GM13976 (cell line): ENCODE measurements at places on chromosomes 3 and 15.
A peak's percentile ranks its signal among the peaks of the same experiment; 100 is the strongest.

DNA sequence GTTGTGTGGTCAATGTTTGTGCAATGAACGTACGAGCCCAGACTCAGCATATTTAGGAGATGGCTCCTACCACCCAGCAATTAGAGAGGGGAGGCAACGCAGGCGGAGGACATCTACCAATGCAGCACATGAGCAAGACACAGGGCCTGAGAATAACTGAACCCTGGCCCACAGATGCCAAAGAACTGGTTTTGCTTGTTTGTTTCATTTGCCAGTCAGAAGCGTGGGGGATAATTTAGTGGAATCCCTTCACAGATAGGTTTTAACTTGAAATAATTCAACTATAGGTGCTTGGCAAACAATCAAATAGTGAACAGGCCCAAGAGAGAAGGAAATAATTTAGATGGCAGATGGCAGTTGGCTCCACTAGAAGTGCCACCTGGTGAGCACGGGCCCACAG, 54.8 kb downstream of the LIPC start:
- no peak for DNase-seq

- peak; percentile 78 for DNase-seq
Observed at GRCh38 chr15:82832601-82833361, 23.4 kb downstream of the WHAMM start.

DNA sequence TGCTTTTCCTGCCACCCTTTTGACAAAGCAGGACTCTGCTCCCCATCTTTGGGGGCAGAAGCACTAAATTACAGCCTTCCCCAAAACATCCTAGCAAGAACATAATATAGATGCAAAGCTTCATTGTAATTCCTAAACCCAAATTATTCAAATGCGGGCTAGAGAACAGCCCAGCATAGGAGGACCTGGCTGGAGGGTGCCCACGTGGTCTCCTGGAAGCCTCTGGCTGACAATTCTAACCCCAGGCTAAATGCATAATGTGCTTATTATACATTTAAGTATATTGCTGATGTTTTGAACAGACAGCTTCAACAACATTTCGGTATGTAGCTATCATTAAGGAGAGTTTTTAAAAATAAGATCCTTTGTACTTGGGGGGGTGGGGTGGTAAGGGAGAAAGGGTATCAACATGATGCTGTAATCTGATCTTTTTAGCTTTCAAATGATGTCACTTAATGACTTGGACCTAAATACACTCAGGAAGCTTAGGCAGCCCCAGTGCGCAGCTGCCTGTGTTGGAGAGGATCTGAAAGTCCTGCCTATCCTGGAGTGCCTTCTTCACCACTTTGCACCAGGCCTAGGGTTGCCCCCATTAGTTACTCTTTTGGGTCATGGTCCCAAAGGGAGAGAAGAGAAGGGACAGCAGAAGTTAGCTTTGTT, 57.2 kb upstream of the USP3 start:
- DNase-seq, result no peak

GRCh38 chr3:155032918-155033317, 47.2 kb upstream of the MME start:
- DNase-seq, result no peak

DNA sequence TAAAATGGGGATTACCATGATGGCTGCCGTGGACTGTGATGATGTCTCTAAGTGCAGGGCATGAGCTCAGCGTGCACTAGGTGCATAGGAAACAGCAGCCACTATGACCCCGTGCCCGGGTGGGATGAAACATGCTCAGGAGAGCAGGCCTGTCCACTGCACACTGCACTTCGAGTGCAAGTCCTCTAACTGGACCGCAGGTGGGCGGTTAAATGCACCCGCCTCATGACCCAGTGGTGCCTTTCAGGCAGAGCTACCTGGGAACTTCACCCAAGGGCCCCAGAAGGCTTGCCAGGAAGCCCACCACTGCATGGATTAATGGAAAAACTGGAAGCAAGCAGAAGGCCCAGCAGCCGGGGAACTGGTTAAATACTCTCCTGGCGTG, 34.0 kb downstream of the PRKCD start:
- DNase-seq, result no peak

- DNase-seq, result no peak
Observed at GRCh38 chr3:82791241-82791640, 1029.8 kb upstream of the GBE1 start.

- DNase-seq, result no peak
Observed at GRCh38 chr15:48373821-48374451, 42.7 kb downstream of the DUT start.

- DNase-seq, result no peak
Observed at GRCh38 chr3:195443391-195443989, 670 bp upstream of the ACAP2 start.

DNA sequence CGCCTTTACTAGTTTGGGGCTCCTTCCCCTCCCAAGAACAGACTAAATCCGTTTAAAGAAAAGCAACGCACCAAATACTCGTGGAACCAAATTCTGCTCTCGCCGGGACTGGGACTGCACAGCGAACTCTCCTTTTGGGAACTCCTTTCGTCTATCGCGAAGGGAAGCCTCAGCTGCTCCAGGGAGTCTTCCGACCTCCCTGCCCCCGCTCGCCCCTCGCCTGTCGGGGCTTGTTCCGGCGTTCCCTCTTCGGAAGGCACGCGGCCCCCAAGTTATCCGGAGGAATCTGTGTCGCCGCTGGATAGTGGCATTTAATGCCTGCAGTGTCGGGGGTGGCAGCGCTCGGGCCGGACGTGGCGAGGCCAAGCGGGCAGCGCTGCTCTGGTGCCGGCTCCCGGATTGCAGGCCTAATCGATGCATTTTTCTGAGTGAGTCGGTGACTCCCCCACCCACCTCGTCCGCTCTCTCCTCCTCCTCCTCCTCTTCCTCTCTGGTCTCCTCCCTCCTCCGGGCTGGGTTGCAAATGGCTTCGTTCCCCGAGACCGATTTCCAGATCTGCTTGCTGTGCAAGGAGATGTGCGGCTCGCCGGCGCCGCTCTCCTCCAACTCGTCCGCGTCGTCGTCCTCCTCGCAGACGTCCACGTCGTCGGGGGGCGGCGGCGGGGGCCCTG, at the start of gene TRIM71:
Gene TRIM71 (plus strand): TSS at position 440 of the 671 bp plus-strand sequence. CDS start 84 bp downstream, at position 524.
- DNase-seq, result peak; percentile 50
